ENCODE measurements at places on chromosomes 3 and 15.
A peak's percentile ranks its signal among the peaks of the same experiment; 100 is the strongest.

GRCh38 chr3:115657168-115657567 is 33.9 kb downstream of the GAP43 start:
- no peak for DNase-seq

GRCh38 chr15:50181969-50182218 is at the start of gene SLC27A2:
Gene SLC27A2, plus strand, starts transcription at chr15:50182196. Its CDS starts 232 bp downstream, at chr15:50182428.
- DNase-seq = no peak

GRCh38 chr3:167967257-167968036 is 128.3 kb downstream of the GOLIM4 start:
- no peak for DNase-seq

- no peak for DNase-seq
Measured at GRCh38 chr3:105866656-105867653, 1.9 kb downstream of the CBLB start.

DNA sequence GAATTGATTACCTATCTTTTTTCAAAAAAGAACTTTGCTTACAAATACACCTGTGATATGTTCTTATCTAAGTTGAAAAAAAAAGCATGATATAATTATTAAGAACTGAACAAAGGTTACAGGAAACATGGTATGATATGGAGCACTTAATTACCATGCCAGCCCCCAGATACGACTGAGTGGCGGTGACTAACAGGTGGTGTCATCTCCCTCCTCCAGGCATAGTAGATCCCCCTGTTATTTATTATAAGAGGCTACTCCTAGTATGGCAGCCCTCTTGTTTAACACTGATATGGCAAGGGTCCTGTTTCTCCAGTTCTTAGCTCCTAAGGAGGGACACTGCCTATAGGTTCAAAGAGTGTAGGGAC is 31.0 kb upstream of the TM4SF4 start:
- DNase-seq = no peak

DNA sequence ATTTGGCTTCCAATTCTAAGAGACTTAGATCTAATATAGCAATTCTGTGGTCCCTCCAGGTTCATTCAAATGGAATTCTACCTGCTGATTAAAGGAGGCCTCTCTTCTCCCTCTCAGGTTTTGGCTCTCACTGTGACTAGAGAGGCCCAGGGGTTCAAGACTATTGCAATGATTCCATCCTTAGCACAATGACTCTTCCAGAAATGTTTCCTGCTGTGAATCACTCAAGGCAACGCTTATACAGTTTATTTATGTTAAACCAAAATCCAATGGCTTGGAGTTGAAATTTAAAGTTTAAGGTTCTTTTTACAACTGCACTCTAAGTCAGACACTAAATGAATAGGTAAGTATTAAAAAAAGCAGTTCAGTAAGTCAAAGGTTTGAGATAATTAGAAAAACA is 39.9 kb downstream of the IFT57 start:
- no peak for DNase-seq

DNA sequence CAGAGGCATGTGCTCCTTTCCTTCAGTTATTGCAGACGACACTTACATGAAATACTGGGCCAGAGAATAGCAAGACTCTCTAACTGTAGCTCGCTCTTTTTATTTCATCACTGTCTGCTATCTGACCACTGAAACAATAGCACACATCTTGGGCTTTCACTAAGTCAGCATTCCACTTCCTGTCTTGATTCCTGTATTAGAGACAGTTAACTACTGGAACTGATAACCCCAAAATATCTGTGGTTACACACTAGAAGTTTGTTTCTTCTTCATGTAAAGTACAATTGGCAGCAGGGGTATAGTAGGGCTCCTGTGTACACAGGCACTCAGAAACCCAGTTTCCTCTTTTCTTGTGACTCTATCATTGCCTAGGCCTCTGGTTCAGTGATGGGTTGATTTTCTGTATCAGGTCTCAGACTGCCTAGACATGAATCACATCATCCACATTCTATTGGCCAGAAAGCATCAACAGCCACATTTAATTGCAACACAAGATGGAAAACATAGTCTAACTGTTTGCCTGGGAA is 230.2 kb upstream of the CD96 start:
- DNase-seq = no peak

- no peak for DNase-seq
Measured at GRCh38 chr3:192907784-192908183, 9.9 kb downstream of the MB21D2 start.

- DNase-seq = no peak
Measured at GRCh38 chr15:60509470-60509869, 30.5 kb upstream of the ICE2 start.

DNA sequence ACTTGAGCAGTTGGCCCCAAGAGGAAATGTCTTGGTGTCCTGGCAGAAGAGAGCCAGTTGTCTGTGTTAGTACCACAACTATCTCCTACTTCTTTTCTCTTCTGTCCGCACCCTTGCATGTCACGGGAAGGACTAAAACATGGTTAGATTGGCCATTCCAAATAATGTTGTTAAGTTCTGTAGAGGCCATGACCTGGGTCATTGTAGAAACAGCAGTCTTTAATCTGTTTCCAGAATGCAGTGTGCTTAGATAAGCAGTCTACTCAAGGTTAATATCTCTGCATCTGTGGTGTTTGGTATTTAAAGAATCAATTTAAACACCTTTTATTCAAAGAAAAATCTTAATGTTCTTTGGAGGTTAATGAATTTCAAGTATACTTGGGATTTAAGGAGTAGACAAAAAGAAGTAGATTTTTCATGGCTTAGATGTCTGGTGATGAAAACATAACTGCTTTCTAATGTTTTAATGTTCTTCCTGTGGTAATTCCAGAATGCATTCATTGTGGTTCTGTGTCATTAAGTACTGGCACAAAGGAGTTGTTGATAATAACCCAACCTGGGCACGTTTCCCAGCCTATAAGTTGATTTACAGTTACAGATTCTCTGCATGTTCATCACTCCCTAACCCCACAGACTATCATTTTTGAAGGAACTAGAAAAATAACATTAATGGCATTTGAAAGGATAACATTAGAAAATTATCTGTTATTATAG is 58.9 kb downstream of the TMEM108 start:
- no peak for DNase-seq

DNA sequence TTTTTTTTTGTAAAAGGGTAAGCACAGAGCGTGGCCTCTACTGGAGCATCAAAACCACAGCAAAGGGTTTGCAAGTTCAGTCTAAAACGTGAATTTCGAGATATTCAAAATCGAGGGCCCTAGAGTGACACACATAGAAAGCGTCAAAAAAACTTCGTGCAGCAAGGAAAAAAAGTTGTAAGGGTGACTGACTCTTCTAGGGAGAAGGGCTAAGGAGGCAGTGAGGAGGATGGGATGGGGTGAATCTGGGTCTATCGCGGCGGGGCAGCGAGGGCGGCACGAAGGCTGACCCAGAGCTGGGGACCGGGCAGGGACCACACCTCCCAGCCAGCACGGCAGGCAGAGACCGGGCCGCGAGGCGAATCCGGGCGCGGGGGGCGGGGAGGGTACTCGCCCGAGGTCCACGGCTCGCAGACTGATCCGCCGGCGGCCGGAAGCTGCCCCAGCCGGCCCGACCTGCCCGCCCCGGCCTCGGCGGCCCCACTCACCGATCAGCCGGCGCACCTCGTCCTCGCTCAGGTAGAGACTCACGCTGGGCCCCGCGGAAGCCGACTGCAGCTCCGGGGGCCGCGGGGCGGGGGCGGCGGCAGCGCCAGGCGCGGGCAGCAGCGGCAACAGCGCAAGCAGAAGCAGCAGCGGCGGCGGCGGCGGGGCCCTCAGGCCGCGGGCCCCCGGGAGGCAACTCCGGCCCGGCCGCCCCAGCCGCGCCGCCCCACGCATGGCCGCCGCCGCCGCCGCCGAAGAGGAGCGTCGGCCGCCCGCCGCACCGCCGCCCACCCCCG is 533 bp downstream of the RYK start:
- peak; percentile 18 for DNase-seq

- no peak for DNase-seq
Measured at GRCh38 chr3:52047295-52047960, 8.9 kb downstream of the DUSP7 start.

DNA sequence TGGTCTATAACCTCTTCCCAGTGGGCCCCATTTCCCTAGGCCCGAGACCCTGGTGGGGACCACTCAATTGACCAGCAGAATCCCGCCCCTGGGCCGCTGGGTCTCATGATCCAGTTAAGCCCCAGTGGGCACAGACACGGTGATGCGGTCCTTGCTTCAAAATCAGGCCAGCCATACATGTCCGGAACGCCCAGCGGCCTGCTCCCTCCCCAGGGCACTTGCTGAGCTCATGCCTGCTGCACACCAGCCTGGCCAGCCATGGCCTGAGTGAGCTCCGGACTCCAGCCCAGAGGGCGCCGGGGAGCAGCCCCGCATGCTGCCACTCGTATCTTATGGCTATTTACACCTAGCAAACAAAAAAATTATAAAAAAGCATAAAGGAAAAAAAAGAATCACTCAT is 34.4 kb upstream of the IQSEC1 start:
- no peak for DNase-seq

DNA sequence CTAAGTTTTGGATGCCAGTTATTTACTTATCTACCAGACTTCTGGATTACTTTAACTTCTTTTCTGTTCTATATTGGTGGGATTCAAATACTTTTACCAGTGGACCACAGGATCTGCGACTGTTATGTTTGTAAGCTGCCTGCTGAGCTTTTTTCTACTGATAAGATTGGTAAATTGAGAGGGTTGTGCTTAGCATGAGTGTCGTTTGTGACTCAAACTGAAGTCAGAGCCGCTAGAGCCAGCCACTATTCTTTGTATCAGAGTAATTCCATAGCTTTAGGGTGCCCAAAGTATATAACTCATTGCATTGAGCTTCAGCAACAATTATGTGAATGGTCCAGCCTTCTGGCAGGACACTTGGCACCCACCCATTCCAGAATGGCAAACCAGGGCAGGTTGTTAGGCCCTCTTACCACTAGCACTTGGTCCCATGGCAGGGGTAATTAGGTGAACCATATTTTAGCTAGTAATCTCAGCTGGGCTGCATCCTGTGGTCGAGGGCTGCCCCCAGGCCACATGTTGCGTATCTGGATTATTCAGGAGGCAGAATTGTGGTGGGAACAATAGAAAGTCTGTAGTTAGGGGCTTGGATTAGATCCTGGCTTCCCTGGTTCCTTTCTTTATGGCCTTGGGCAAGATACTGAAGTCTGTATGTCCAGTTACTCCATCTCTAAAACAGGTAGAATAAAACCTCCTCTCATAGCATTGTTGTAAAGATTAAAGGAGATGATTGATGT is 6.0 kb downstream of the PLCL2 start:
- no peak for DNase-seq

- no peak for DNase-seq
Measured at GRCh38 chr15:68054628-68055223, 611 bp downstream of the PIAS1 start.

GRCh38 chr15:66884661-66885237 is 180.7 kb upstream of the SMAD3 start:
- DNase-seq = no peak

DNA sequence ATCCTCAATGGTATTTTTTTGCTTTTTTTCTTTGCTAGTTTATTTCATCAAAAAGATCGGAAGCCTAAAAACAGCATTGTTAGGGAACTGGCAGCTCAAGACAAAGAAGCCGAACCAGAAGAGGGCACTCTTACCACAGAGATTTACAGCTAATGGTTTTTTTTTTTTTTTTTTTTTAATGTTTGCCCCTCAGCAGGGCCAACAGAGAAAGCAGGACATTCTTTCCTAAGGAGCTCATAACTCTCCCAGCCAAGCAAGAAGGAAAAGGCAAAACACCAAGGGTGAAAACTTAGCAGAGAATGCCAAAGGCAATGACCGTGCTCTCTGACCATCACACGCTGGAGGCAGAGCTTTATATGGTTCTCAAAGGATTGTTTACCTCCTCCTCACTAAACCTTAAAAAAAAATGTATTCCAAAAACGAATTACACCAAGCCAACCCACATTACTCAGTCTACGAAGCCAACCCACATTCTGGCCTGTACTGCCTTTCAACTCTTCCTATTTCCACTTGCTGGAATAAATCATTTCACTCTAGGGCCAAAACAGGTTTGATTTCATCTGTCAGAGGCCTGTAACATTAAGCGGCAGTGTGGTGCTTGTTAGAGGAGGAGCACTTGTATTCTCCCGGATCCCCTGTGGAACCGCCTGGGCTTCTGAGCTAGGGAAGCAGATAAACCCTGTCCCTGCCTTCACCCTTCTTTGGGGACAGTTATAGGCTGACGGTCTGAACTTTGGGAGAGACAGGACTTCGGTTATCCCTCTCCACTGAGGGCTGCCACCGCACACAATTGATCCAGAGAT is 35.6 kb upstream of the GYG1 start:
- no peak for DNase-seq

- no peak for DNase-seq
Measured at GRCh38 chr15:63082366-63082765, 39.3 kb upstream of the LACTB start.

Measured in stimulated activated CD8-positive, alpha-beta memory T cell treated with anti-CD3 and anti-CD28 coated beads, Interleukin-2, amount 100 ng/mL, for 1 hour (primary cell).